ENCODE measurements at places on chromosomes 5 and 9. TPM values are rescaled to one million over a fixed set of nuclear protein-coding genes. Genes with fewer than 3 reads are reported as not detected.

DNA sequence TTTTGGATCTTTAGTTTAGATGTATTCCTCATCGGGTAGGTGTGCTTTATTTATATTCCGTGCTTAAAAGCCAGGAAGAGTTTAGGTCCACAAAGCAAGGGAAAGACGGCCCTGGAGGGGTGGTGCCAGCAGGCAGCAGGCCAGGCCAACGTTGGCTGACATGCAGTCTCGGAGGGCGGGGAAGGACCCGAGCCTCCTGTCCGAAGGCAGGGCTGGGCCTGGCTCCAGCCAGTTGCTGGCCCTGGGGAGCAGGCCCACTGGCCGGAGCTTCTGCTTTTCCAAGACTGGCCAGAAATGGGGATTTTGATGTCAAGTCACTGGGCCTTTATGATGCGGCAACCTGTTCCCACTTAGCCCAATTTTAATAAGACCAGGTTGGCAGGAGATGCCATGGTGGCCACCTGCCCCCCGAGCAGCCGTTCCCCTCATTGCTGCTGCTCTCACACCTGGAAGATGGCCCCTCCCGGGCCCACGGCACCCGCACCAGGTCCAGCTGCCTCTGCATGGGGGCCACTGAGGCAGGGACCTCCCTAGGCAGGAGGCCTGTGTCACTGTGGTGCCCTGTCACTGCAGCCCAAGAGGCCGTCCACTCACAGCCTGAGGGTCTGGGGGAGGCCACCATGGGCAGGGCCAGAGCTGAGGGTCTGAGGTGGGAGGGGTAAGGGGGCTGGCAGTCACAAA, 23.2 kb downstream of the LPCAT1 start:
- no peak for DNase-seq

DNA sequence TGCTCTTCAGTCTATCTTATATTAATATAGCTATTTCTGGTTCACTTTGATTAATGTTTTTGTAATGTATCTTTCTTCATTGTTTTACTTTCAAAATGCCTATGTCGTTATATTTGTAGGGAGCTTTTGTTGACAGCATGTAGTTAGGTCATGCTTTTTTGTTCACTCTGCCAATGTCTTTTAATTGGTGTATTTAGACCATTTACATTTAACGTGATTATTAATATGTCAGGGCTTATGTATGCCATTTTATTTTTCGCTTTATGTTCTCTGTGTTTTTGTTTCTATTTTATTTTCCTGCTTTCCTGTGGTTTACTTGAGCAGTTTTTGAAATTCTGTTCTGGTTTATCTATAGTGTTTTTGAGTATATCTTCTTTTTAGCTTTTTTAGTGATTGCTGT, 10.8 kb downstream of the GARIN3 start:
- no peak for DNase-seq

- no peak for DNase-seq
These were observed 302.4 kb downstream of the NR3C1 start for GRCh38 chr5:143101121-143101520.

DNA sequence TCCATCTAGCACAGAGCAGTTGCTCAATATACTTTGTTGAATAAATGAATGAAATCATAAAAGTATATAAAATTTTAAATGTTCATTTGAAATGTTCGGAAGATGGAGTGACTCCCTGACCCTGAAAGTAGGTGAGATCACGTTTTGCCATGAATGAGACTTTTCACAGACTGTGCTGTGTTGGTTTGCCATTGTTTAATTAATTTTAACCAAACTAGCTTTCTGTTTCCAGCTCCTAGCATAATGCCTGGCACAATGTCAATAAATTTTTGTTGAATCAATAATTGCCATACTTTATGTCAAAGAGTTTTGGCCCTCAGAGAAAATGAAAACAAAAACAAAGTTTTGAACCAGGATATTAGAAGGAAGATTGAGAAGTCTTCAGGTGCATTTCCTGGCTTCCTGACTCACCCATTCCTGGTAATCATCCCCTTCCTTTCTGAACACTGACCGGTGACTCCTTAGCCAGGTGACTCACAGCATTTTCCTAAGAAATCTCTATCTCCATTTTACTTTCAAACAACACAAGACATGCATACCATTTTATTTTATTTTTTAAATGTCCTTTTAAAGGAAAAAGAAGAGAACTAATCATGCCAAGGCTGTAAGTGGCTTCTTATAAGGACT, 15.1 kb downstream of the SLC28A3 start:
- DNase-seq = peak; percentile 84

- DNase-seq = no peak
These were observed 19.1 kb downstream of the URM1 start for GRCh38 chr9:128390150-128390812.

BHMT2 gene
- total RNA-seq = not detected

- DNase-seq = no peak
These were observed 33.7 kb upstream of the PRDM12 start for GRCh38 chr9:130630506-130631330.

DNA sequence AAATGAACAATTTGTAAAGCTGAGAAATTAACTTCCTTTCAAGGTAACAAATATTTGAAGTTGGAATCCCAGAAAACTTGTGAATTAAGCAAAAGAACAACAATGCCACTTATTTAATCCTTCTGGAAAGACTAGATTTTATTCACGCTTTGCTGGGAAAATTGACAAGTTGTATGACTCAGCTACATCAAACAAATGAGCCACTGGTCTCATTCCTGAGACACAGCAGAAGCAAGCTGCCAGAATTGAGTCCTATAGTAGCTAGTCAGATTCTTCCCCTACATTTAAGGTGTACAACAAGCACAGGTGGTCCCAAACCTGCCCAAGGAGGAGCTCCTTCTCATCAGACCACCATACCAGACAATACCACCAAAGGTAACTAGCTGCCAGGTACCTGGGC, 280.7 kb downstream of the SPOCK1 start:
- DNase-seq = peak; percentile 84

GRCh38 chr9:75998096-75998780, 107.8 kb downstream of the PCSK5 start:
- DNase-seq = no peak

GARIN3 gene
- total RNA-seq = not detected

LIFR gene
- total RNA-seq = 8.9 TPM

DNA sequence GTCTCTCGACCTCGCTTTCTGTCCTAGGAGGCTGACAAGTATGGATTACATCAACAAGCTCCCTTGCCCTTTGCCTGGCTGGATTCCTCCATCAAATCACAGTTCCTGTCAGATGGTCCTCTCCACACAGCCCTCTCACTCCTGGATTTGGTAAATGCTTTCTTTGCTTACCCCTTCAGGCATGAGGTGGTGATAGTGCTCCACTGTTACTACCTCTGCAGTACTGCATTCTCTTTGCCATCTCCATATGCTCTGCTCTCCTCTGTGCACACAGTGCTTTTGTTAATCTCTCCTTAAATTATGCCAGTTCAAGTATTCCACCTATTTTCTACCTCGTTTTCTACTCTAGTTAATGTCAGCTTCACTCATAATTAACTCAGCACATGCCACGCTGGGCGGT, 279.2 kb downstream of the DMAC1 start:
- no peak for DNase-seq

- DNase-seq = no peak
These were observed 19.1 kb downstream of the SLC36A3 start for GRCh38 chr5:151284392-151284967.

WDR41 gene
- total RNA-seq = 65.0 TPM

TNFSF15 gene
- 0.10 TPM for total RNA-seq

CCDC69 gene
- total RNA-seq = 1.5 TPM

DNA sequence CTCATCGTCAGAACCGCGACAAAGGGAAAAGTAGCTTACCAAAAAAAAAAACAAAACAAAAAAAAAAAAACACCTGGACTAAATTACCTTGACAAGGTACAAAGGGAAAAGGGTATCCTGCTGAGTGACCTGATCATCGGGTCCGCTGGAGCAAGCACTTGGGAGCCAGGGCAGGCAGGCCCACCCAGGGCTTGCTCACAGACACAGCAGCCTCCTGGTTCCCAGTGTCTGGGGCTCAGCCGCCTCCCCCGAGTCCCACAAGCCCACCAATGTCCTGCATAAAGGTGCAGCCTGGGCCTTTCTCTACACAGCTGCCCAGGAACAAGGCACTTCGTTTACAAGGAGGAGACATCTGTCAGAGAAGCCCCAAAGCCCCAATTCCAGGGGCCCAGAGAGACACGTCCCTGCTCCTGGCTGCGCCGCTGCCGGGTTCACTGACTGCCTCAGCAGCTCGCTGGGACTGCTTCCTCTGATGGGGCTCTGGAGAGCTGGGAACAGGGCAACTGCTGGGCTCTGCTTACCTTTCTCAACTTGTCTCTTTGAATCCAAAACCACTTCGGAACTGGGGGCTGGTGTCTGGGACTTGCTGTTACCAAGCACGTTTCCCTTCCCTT, 63.4 kb downstream of the GOLM1 start:
- DNase-seq = no peak

CDKN2B-AS1 gene
- total RNA-seq = 9.2 TPM

DNA sequence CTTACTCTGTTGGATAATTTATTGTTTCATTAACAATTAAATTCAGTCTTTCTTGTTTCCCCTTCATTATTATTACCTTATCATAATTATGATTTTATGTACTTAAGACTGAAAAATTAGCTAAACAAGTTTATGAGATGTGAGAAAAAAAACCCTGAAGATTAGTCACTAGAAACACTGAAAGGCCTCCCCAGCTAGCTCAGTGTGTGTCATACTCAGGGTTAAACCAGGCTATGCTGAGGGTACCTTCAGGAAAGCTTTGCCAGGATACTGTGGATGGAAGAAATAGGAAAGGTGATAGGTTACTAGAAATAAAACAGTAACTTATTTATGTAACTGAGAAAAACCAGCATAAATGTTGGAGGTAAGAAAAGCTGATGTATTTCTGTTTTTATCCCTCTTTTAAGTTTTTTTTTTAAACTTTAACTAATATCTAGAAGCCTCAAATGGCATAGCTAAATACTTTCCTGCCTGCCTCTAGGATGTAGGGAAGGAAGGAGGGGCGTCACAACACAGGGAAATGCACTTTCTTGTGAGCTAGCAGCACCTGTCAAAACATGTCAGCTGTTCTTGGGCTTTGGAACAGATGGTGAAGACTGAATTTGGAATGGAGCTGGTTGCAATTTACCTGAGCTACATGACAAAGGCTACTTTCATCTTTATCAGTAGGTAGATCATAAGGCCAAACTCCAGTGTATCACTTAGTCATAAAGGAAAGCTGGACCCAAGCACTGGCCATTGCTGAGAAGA, 24.2 kb downstream of the NMRK1 start:
- peak; percentile 46 for DNase-seq

DNA sequence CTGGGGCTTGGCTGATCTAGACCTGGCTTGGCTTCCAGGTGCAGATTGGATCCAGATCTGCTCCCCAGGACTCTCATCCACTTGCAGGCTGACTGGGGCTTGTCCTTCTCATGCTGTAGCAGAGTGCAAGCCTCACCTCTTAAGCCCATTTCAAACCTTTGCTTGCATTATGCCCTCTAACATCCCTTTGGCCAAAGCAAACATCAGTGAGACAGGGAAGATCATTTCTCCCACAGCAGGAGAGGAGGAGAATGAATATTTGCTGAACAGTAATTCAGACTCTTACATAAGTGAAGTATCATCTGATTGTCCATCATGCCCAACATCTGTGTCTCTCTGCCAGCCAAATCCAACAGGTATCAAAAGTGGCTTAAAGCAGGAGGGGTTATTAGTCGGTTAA, 194.9 kb downstream of the C9orf152 start:
- DNase-seq = no peak

ADAMTSL2 gene
- 0.10 TPM for total RNA-seq

GRCh38 chr9:83622939-83623678, at the start of gene IDNK:
IDNK (plus strand) TSS chr9:83623143; CDS start chr9:83623172, 29 bp downstream.
- peak; percentile 65 for DNase-seq

GRCh38 chr5:41270423-41271251, 57.3 kb upstream of the C6 start:
- DNase-seq = peak; percentile 76

NR6A1 gene
- total RNA-seq = 1.4 TPM

GRCh38 chr5:80565330-80565729, 4.8 kb downstream of the ANKRD34B start:
- peak; percentile 25 for DNase-seq

- DNase-seq = peak; percentile 87
These were observed 15.2 kb upstream of the LHX3 start for GRCh38 chr9:136220017-136220729.

IL4 gene
- total RNA-seq = not detected

F2RL2 gene
- 4.9 TPM for total RNA-seq

SRD5A1 gene
- 53.5 TPM for total RNA-seq

PIP5KL1 gene
- 1.6 TPM for total RNA-seq

GRCh38 chr9:7921545-7922197, 122.1 kb upstream of the DMAC1 start:
- DNase-seq = no peak

FBP2 gene
- not detected for total RNA-seq

DNA sequence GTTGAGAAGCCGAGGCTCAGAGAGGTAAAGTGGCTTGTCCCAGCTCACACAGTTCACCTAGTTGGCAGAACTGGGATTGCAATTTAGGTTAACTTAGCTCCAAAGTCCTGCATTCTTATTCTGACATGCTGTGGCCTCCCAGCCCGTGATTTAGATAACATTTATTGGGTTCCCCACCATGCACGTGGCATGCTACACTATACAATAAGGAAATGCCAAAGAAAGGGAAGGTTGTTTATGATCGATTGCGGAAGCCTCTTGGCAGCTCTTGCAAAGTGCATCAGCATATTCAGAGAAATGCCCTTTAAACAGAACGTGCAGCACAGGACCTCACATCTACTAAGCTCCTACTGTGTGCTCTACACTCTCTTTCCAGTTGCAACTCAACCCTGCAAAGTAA, 3.2 kb downstream of the NEURL1B start:
- no peak for DNase-seq

- DNase-seq = no peak
These were observed 116.9 kb upstream of the SPOCK1 start for GRCh38 chr5:137616046-137616445.

DNA sequence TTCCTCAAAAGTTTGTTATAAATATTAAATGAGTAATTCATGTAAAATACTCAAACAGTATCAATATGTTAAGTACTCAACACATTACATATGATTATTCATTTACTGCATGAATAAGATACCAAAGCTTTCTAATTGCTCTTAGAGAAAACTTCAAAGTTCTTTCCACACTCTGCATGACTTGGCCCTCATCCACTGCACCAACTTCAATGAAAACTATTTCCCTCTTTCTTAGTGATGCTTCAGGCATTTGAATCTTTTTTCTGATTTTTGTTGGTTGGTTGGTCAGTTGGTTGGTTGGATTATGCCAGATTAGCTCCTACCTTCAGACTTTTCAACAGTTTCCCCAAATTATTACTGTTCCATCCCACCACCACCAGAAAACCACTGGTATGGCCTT, 314.7 kb upstream of the RGMB start:
- DNase-seq = no peak

GRCh38 chr5:100827481-100827889, 75.6 kb downstream of the ST8SIA4 start:
- no peak for DNase-seq

ENHO gene
- total RNA-seq = 0.71 TPM

PCDHB13 gene
- total RNA-seq = 0.39 TPM

GZMA gene
- not detected for total RNA-seq

- DNase-seq = peak; percentile 56
These were observed 555.5 kb downstream of the CDH9 start for GRCh38 chr5:26482810-26483375.

DNA sequence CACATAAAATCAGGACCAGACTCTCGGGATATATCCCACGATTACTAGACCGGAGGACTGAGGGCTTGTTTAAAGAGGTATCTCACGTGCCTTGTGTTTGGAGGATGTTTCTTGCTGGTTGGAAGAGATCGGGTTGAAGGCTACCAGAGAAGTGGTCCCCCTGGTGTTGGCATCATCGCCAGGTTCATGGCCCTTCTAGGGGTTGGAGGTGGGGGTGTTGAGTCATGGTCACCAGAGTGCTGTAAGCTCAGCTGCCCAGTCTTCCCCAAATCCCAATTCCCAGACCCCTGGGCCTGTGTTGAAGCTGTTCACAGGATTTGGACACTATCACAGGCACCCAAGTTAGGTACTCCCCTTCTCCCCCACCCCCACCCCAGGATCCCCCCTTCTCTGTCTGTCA, 29.1 kb upstream of the PRDM12 start:
- DNase-seq = no peak
